ENCODE measurements at places on chromosomes 16 and 17.

- DNase-seq = no peak
These were observed 51.7 kb upstream of the MTSS2 start for GRCh38 chr16:70737377-70738082.

- DNase-seq = no peak
These were observed 27.4 kb downstream of the YWHAE start for GRCh38 chr17:1372618-1373017.

- DNase-seq = no peak
These were observed 635.9 kb downstream of the WWOX start for GRCh38 chr16:78735337-78735736.

GRCh38 chr17:42918902-42919521 lies 18.4 kb downstream of the G6PC1 start:
- no peak for DNase-seq

- DNase-seq = no peak
These were observed 1.1 kb downstream of the SLC39A11 start for GRCh38 chr17:73091410-73091769.

DNA sequence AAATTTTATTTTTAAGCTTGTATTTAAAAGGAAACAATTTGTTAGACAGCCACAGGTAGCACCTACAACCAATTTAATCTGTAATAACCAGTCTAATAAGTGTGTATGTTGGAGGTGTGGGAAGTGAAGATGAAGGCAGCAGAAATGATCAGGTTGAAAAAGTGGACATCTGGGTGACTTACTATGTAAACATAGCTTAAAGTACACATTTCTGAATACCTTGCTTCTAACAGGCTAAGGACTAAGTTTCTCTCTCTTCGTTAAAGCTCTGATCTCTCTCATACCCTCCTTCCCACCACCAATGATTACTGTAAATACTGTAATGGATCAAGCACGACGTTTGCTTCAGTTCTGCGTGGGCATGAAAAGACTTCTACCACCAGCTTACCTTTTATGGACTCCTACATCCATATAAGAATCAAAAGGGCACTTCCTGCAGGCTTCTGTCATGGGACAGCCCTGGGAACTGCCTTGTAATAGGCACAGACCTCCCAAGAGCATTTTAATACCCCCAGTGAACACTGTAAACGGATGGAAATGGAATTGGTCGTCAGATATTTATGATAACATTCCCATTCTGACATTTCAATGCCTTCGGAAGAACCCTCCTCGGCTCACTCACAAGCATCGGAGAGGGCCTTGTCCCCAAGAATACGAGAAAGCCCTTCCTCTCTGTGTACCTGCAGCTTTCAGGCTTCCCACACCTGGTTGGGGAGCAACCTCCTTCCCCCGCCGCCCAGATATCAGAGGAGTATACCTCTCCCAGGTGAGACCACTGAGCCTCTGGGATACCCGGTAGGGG lies 700 bp downstream of the CCDC43 start:
- no peak for DNase-seq

DNA sequence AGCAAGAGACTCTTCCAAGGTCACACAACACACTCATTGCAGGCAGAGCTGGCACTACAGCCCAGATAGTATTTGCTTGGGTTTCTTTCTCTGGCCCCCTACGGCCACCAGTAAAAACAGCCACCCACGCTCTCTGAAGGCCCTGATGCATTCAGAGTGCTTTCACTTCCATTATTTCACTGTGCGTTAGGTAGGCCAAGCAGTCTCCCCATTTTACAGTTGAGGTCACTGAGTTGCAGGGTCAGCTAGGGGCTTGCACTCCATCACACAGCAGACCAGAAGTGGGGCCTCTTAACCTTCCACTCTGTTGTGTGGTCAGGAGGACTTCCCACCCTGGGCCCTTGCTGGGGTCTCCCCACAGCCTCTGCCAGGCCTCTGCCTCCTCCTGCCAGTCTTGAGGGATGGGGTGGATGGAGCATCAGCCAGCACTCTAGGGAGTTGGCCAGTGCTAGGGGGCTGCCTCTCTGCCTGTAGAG lies 2.5 kb downstream of the TBX21 start:
- no peak for DNase-seq
